ENCODE measurements at places on chromosomes 12 and 14. TPM values are rescaled to one million over a fixed set of nuclear protein-coding genes. Genes with fewer than 3 reads are reported as not detected.
A peak's percentile ranks its signal among the peaks of the same experiment; 100 is the strongest.

The RASSF9 gene
- 3.8 TPM for polyA plus RNA-seq

The PROX2 gene
- polyA plus RNA-seq = 0.16 TPM

DNA sequence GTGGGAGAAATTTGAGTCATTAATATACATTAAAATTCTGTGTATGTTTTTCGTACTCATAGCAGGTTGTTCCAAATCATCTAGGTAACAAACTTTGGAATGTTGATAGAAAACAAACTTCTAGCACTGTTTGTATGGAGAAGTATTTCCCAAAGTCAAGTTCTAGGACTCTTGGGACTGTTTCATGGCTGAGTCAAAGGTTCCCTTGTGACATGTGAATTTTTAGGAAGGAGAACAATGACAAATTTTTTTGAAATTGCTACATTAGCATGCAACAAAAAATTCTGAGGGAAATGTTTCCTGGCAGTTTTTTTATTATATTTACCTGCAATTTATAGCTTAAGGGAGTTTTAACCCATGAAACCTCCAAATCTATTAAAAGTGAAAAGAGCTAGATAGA, 73.8 kb downstream of the RASSF8 start:
- DNase-seq = no peak

- DNase-seq = no peak
These were observed 415.5 kb upstream of the SOX5 start for GRCh38 chr12:24364921-24365320.

- peak; percentile 59 for DNase-seq
These were observed 29.0 kb downstream of the PTPRQ start for GRCh38 chr12:80472911-80473500.

DNA sequence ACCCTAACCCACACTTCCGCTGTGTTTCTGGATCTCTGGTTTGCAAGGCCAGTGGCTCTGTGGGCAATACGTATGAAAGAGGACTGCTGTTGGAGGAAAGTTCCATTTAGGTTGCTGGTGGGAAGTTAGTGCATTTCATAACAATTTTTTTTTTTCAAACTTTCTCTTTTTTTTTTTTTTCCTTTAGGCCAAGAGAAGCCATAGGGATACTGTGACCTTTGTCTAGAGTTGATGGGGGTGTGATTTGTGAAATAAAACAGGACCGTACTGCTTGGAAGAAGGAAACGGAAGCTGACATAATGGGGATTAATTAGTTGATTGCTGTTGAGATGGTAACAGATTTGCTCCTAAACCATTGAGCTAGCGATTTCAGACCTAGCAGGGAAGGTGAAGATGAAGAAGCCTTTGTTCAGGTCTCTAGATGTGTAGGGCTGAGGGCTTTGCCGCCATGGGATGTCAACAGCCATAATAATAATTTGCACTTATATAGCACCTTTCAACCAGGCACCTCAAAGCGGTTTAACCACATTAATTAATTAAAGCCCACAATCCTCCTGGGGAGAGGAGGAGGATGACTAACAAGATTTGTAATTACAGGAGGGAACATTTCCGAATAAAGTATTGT, 315.3 kb downstream of the ZFP36L1 start:
- no peak for DNase-seq
